ENCODE measurements at places on chromosomes 2 and 18.

DNA sequence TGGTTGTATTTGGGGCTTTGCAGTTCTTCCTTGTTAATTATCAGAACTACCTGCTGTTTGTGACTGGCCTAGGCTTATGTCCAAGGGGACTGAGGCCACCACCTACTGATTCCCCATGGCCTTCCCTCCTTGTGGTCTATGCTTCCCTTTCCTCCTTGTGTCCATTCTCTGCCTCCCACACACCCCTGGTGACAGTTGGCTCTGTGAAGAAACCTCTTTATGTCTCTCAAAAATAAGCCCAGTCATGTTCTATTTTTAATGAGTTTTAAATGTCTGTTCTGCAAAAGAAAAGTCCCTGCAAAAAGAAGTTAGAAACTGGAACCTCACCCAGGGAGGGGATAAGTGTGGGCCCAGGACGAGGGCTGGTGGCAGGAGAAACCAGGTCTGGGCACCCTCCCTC lies 105.0 kb downstream of the SMC6 start:
- no peak for DNase-seq

- no peak for DNase-seq
These were observed 482.8 kb upstream of the KLHL29 start for GRCh38 chr2:22902180-22902550.

DNA sequence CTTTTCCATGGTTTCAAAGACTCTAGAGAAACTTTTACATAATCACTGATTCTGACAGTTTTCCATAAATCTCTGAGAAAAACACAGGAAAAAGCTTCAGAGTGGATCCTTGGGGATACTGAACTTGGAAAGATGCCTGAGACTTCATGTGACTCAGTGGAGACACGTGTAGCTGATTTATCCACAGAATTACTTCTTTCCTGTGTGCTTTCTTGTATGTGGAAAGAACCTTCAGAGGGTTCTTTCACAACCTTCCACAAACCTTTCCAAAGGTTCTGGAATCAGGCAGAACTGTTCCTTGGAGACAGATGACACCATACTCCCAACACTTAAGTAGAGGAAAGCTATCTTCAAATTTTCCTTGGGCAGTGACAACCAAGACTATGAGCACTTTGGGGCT lies 207.2 kb downstream of the RND3 start:
- DNase-seq, result no peak

DNA sequence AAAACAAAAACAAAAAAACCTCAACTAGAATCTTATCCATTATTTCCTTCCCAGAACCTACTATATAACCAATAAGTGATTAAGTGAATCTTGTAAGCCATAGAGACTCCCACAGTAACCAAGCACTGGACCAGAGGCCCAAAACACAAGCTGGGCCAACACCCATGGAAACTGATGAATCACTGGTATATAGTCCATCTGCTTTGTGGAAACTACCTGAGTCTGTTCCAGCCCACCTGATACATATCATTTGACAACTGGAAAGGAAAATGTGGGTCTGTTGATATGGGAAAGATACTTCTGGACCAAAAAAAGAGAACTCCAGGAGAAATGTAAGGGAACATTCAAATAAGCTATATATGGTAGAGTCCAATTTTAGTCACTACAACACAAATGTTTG lies 252.8 kb downstream of the MREG start:
- no peak for DNase-seq

DNA sequence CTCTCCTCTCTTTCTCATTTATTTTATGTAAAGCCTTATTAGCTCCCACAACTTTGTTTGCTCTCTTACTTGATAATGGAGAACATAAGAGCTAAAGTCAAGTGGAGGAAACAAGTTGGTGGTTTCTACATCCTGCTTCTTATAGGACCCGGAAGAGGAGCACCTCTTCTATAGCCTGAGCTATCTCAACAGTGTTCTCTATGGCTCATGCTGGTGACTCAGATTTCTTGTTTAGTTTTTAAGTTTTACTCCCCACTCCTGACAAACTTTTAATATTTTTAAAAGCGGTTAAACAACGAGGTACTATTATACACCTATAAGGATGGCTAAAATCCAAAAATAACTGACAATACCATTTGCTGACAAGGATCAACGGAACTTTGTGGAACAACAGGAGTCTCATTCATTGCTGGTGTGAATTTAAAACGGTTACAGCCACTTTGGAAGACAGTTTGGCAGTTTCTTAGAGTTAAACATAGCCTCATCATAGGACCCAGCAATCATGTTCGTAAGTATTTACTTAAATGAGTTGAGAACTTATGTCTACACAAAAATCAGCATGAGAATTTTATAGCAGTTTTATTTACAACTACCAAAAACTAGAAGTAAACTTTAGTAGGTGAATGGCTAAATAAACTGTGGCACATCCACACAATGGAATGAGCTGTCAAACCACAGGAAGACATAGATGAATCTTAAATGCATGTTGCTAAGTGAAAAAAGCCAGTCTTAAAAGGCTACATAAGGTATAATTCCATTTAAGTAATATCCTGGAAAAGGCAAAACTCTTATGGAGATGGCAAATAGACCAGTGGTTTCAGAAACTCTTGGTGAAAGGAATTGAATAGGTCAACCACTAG lies 12.7 kb upstream of the CDC42EP3 start:
- DNase-seq, result no peak

DNA sequence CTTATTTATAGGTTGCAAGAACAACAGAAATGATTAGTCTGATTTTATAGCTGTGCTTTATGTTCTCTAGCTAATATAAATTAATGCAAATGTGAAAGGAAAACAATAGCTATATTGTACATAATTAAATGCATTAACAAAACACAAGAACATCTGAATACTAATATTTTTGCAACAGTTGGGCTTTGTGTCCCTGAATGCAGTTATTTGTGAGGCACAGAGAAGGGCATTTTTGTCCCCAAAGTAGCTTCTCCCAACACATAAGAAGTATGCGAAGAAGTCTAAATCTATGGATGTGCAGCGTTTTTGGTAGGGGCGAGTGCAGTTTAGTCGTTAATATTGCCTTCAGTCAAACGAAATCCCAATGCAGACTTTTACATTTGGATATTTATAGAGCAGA lies 110.0 kb downstream of the MBP start:
- DNase-seq, result no peak
